ENCODE measurements at places on chromosomes 6 and 20. TPM values are rescaled to one million over a fixed set of nuclear protein-coding genes. Genes with fewer than 3 reads are reported as not detected.

Gene ADGRB3
- polyA plus RNA-seq: not detected

Gene COL9A3
- polyA plus RNA-seq: 0.42 TPM

Gene LBP
- 1.0 TPM for polyA plus RNA-seq

Gene ULBP3
- polyA plus RNA-seq: 2.0 TPM

Gene KCNK5
- polyA plus RNA-seq: 1.8 TPM

Gene PTPRT
- polyA plus RNA-seq: not detected

Gene GPR6
- polyA plus RNA-seq: not detected

Gene FOXS1
- 3.4 TPM for polyA plus RNA-seq

Gene ADGB
- not detected for polyA plus RNA-seq

Gene LHFPL5
- 0.16 TPM for polyA plus RNA-seq

Gene RAET1L
- polyA plus RNA-seq: 0.22 TPM

Gene CAPN11
- polyA plus RNA-seq: 0.09 TPM

Gene NHSL1
- polyA plus RNA-seq: 0.99 TPM

Gene KHDC1
- 4.5 TPM for polyA plus RNA-seq

Gene GUCA1A
- polyA plus RNA-seq: not detected

Gene CDH26
- polyA plus RNA-seq: 0.16 TPM
